ENCODE measurements at places on chromosomes 6 and 20.

DNA sequence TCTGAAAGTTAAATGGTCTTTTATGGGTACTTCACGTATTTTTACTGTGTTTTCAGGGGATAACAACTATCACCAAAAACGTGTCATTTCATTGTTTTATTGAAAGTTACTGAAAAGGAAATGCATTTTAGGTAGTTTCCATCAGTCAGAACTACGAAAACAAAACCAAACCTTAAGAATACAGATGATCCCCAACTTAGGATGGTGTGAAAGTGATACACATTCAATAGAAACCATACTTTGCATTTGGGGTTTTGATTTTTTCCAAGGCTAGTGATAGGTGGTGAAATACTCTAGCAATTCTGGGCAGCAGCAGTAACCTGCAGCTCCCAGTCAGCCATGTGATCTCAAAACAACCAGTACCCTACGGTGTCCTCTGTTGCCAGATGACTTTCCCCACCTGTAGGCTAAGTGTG, 25.9 kb upstream of the EFHC1 start:
- DNase-seq, result peak; percentile 39
- peaks cover 5% of the 10 kb centered on the region for H3K36me3 ChIP-seq
- no peaks in the 10 kb centered on the region for H3K27me3 ChIP-seq
- peaks cover 85% of the 10 kb centered on the region for H3K4me1 ChIP-seq
- no peak overlapping the region for H3K4me3 ChIP-seq

- no peak for DNase-seq
- no peaks in the 10 kb centered on the region for H3K36me3 ChIP-seq
- H3K27me3 ChIP-seq, result no peaks in the 10 kb centered on the region
- no peak overlapping the region for H3K4me3 ChIP-seq
- H3K27ac ChIP-seq, result no peak overlapping the region
Measured at GRCh38 chr6:114559419-114559818, 216.6 kb upstream of the HS3ST5 start.

GRCh38 chr20:35616465-35617396, 1.1 kb downstream of the SPAG4 start:
- H3K4me1 ChIP-seq, result peaks cover 22% of the 10 kb centered on the region
- H3K27ac ChIP-seq, result peak overlapping the region; percentile 88
- peak overlapping the region; percentile 84 for H3K4me3 ChIP-seq

DNA sequence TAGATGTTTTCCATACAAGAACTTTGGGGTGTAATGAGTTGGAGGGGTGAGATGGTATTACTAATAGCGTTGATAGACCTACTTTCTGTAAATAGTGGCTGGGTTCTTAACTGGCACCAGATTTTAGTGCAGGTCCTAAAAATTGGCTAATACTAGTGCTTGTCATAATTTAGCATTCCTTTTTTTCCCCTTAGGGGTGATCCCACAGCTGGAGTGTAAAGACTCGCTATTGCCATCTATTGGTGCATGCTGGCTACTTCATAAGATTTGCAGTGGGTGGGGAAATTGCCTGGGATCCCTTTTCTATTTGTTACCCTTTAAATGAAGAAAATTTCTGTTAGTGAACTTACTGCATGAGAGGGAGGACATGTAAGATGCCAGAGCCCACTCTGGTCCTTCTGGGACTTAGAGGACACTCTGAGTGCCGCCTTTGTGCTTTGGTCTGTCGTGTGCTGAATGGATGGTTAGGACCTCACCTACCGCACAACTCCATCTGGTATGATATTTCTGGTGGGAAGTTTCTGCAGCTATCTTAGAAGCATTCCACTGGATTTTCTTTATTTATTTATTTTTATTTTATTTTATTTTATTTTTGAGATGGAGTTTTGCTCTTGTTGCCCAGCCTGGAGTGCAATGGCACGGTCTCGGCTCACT, 195.5 kb downstream of the JARID2 start:
- peak overlapping the region; percentile 38 for H3K27ac ChIP-seq
- peaks cover 66% of the 10 kb centered on the region for H3K4me1 ChIP-seq
- H3K27me3 ChIP-seq, result no peaks in the 10 kb centered on the region
- no peak overlapping the region for H3K4me3 ChIP-seq
- DNase-seq, result peak; percentile 22
- H3K36me3 ChIP-seq, result peaks cover 39% of the 10 kb centered on the region

DNA sequence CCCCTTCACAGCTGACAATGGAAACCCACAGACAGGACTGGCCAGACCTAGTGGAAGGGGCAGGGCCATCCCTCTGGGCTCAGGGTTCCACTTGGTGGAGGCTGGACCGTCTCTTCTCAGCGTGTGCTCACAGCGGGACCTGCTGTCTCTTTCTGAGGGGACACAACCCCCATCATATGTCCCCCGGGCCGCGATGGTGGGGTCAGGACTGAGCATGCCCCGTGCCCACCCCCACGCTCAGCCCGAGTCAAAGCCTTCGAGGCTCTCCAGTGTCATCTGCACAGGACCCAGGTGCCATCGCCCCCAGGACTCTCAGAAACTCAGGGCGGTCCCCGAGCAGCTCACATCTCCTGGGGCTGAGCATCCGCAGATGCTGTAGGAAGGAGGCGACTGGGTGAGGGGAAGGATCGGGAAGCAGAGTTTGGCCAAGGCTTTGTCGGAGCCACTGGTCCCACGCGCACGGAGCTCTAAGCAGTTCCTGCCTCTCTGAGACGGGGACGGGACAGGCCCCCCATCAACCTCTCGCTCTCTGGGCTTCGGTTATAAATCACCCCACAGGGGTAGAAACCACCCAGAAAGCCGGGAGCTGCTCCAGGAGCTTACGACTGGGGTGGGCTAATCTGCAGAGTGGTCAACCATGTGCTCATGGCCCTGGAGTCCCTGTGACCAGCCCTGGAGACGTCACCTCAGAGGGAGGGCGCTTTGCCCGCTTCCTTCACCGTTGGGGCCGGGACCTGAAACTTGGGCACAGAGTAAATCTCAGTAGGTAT, 183.4 kb upstream of the SULF2 start:
- peaks cover 2% of the 10 kb centered on the region for H3K27me3 ChIP-seq
- DNase-seq, result no peak
- peaks cover 2% of the 10 kb centered on the region for H3K4me1 ChIP-seq
- H3K27ac ChIP-seq, result no peak overlapping the region

- H3K4me1 ChIP-seq, result peaks cover 17% of the 10 kb centered on the region
- no peak overlapping the region for H3K27ac ChIP-seq
- H3K27me3 ChIP-seq, result no peaks in the 10 kb centered on the region
- no peak for DNase-seq
- H3K36me3 ChIP-seq, result no peaks in the 10 kb centered on the region
Measured at GRCh38 chr6:136508725-136509392, 41.4 kb downstream of the MAP7 start.

DNA sequence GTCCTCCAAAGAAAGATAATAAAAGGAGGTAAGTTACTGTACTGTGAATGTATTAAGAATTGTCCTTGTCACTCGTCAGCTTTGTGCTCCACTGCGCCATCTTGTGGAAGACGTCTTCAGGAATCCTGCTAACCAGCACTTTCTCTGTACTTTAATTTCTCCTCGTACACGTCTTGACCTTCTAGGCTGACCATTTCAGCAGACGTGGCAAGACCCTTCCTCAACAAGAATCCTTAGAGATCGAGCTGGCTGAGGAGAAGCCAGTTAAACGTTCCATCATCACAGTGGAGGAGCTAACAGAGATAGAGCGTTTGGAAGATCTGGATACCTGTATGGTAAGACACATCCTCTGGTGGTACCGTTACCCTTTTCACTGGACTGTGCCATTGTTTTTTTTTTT, 95.5 kb upstream of the SCGN start:
- no peak overlapping the region for H3K4me3 ChIP-seq
- no peak overlapping the region for H3K27ac ChIP-seq
- H3K27me3 ChIP-seq, result peaks cover 4% of the 10 kb centered on the region
- H3K4me1 ChIP-seq, result peaks cover 2% of the 10 kb centered on the region

- no peak overlapping the region for H3K4me3 ChIP-seq
- H3K36me3 ChIP-seq, result no peaks in the 10 kb centered on the region
- no peak for DNase-seq
- no peak overlapping the region for H3K27ac ChIP-seq
- H3K4me1 ChIP-seq, result peaks cover 10% of the 10 kb centered on the region
Measured at GRCh38 chr20:63446216-63447024, 26.0 kb downstream of the KCNQ2 start.

DNA sequence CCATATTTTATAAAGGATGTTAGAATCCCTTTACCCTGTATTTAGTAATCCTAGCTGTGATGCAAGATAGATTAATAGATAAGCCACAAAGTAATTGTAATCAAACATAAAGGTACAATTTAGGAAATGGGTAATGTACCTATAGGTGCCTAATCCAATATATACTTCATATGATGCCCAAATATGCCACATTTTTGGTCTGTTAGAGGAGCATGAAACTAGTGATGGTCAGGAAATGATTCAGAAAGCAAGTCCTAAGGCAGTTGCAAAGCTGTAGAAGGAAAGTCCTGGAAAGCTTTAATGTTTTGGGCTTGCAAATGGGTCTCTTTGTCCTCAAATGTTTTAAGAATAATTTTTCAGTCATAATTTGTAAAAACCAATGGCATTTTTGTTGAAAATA, 76.6 kb upstream of the PTPRK start:
- peaks cover 24% of the 10 kb centered on the region for H3K4me1 ChIP-seq
- no peak overlapping the region for H3K27ac ChIP-seq
- H3K36me3 ChIP-seq, result no peaks in the 10 kb centered on the region
- peaks cover 1% of the 10 kb centered on the region for H3K27me3 ChIP-seq
- no peak for DNase-seq

- no peaks in the 10 kb centered on the region for H3K27me3 ChIP-seq
- H3K4me3 ChIP-seq, result no peak overlapping the region
- no peak overlapping the region for H3K27ac ChIP-seq
- H3K36me3 ChIP-seq, result no peaks in the 10 kb centered on the region
- no peak for DNase-seq
Measured at GRCh38 chr6:163083141-163083540, 331.4 kb upstream of the QKI start.

DNA sequence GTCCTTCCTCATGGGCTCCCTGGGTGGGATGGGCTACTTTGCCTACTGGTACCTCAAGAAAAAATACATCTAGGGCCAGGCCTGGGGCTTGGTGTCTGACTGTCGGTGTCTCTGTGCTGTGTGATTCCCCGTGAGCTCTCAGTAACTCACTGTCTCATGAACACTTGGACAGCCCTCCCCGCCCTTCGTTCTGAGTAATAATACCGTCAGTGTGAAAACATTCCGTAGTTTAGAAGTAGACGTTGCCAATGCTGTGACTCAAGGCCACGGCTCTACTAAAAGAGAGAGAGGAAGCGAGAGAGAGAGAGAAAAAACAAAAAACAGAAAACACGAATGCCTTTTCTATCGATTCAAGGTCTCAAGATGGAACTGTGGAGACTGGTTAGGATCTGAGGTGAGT, 31.8 kb downstream of the FITM2 start:
- H3K4me3 ChIP-seq, result no peak overlapping the region
- no peaks in the 10 kb centered on the region for H3K27me3 ChIP-seq
- H3K27ac ChIP-seq, result no peak overlapping the region
- no peak for DNase-seq

- H3K36me3 ChIP-seq, result peaks cover 51% of the 10 kb centered on the region
- no peak for DNase-seq
- no peaks in the 10 kb centered on the region for H3K27me3 ChIP-seq
- H3K4me1 ChIP-seq, result peaks cover 1% of the 10 kb centered on the region
- no peak overlapping the region for H3K27ac ChIP-seq
Measured at GRCh38 chr6:154830771-154831170, 97.6 kb downstream of the SCAF8 start.

DNA sequence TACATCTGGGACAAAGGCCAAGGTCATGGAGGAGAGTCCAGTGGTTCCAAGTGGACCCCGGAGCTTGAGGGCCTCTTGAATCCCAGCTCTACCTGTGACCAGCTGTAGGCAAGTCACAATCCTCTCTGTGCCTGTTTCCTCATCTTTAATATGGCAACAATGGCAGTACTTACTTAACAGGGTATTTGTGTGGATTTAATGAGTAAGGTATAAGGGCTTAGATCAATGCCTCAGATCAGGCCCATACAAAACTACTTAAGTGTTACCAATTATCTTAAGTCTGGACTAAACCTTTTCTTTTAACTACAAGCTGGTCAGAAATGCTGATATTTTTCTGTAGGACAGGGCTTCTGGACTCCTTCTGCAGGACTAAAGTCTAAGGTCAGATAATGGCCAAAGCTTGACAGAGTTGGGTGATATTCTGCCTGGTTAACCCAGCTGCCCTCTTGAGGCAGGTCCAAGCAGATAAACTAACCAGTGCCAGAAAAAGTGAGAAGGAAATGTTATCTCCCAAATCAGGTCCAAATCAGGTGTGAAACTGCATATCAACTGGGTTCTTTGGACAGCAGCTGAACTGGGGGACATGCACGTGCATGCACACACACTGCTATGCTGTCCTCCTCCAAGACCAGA, 2.2 kb downstream of the SULF2 start:
- H3K27me3 ChIP-seq, result peaks cover 49% of the 10 kb centered on the region
- no peak overlapping the region for H3K4me3 ChIP-seq
- no peaks in the 10 kb centered on the region for H3K36me3 ChIP-seq
- DNase-seq, result no peak
- no peak overlapping the region for H3K27ac ChIP-seq

GRCh38 chr6:38137608-38138265, 318.2 kb downstream of the ZFAND3 start:
- H3K4me1 ChIP-seq, result peaks cover 3% of the 10 kb centered on the region
- no peak overlapping the region for H3K27ac ChIP-seq
- H3K36me3 ChIP-seq, result peaks cover 3% of the 10 kb centered on the region

DNA sequence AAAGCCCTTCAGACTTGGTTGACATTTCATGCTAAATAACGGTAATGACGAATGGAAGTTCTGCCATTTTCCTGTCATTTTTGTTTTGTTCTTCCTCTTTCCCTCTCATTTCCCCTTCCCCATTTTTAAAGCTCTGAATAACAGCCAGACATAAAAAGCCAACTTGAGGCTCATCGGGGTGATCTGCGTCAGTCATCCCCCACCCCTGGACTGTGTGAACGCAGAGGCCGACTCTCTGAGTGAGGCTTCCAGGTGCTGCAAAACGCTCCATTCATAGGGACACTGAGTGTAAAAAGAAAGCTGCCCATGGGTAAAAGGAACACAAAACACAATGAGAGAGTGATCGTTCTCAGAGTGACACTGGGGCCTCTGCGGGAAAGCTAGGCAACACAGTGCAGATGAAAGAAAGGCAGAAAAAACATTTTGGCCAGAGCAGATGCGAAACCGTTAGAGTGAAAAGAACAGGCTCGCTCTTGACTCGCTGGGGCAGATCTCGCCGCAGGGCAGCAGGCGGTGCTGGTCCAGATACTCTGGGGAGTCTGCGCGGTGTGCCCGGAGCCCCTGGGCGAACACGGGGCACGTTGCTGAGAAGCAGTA, 684.8 kb downstream of the QKI start:
- no peaks in the 10 kb centered on the region for H3K4me1 ChIP-seq
- DNase-seq, result no peak
- no peaks in the 10 kb centered on the region for H3K36me3 ChIP-seq
- no peaks in the 10 kb centered on the region for H3K27me3 ChIP-seq

- H3K27ac ChIP-seq, result no peak overlapping the region
- no peak overlapping the region for H3K4me3 ChIP-seq
- H3K27me3 ChIP-seq, result no peaks in the 10 kb centered on the region
- no peaks in the 10 kb centered on the region for H3K4me1 ChIP-seq
- DNase-seq, result no peak
- H3K36me3 ChIP-seq, result no peaks in the 10 kb centered on the region
Measured at GRCh38 chr20:43032459-43032858, 157.2 kb downstream of the PTPRT start.
